ENCODE measurements at places on chromosomes 2 and 18. TPM values are rescaled to one million over a fixed set of nuclear protein-coding genes. Genes with fewer than 3 reads are reported as not detected.

SPHKAP gene
- total RNA-seq = not detected

PRPF40A gene
- total RNA-seq = 127 TPM

IL1A gene
- total RNA-seq = 3.1 TPM

VIT gene
- not detected for total RNA-seq

NAT8 gene
- total RNA-seq = not detected

HPCAL1 gene
- total RNA-seq = 29.0 TPM

TMEM182 gene
- 4.4 TPM for total RNA-seq

DNA sequence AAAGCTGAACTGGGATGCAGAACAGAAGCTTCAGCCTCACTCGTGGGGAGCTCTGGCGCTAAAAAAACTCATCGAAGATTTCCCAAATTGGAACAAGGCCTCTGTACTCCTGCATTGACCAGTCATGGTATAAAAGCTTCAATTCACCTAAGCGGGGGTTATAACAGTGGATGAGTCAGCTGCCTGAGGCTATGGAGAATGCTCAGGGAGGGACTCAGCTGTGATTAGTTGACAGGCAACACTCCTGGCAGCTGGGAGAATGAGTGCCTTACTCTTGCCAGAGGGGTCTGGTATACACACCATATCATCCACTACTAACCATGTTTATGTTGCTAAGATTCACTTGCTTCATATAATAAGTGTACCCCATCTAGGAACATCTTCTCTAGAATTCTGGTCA lies 350.6 kb upstream of the VRK2 start:
- no peak overlapping the region for H3K4me3 ChIP-seq
- DNase-seq = no peak
- no peaks in the 10 kb centered on the region for H3K27me3 ChIP-seq
- H3K27ac ChIP-seq = no peak overlapping the region
- H3K4me1 ChIP-seq = no peaks in the 10 kb centered on the region

- peaks cover 2% of the 10 kb centered on the region for H3K27me3 ChIP-seq
- DNase-seq = no peak
- no peaks in the 10 kb centered on the region for H3K36me3 ChIP-seq
- H3K27ac ChIP-seq = no peak overlapping the region
Measured at GRCh38 chr2:235191978-235192377, 240.2 kb downstream of the SH3BP4 start.

- no peak overlapping the region for H3K4me3 ChIP-seq
- no peak overlapping the region for H3K27ac ChIP-seq
- H3K27me3 ChIP-seq = peaks cover 9% of the 10 kb centered on the region
- no peak for DNase-seq
- no peaks in the 10 kb centered on the region for H3K4me1 ChIP-seq
Measured at GRCh38 chr2:33104052-33104623, 157.4 kb downstream of the LTBP1 start.

DNA sequence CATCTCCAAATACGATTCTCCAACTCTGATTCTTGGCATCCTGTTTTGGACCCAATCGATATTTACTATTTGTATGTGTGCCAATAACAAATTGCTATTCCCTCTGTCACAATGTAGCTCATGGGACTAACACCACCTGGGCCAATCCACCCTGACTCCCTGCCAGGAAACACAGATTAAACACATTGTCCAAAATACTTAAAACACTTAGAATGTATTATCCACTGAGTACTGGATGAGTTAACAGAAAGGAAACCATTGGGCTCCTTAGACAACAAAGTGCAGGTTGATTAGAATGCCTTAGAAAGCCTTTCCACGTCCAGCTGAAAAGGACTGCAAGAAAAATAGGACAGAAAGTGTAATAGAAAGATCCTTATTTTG lies 79.4 kb upstream of the ARHGAP28 start:
- H3K27me3 ChIP-seq = no peaks in the 10 kb centered on the region
- no peaks in the 10 kb centered on the region for H3K36me3 ChIP-seq
- H3K27ac ChIP-seq = no peak overlapping the region
- DNase-seq = no peak
- no peak overlapping the region for H3K4me3 ChIP-seq
- H3K4me1 ChIP-seq = no peaks in the 10 kb centered on the region

DNA sequence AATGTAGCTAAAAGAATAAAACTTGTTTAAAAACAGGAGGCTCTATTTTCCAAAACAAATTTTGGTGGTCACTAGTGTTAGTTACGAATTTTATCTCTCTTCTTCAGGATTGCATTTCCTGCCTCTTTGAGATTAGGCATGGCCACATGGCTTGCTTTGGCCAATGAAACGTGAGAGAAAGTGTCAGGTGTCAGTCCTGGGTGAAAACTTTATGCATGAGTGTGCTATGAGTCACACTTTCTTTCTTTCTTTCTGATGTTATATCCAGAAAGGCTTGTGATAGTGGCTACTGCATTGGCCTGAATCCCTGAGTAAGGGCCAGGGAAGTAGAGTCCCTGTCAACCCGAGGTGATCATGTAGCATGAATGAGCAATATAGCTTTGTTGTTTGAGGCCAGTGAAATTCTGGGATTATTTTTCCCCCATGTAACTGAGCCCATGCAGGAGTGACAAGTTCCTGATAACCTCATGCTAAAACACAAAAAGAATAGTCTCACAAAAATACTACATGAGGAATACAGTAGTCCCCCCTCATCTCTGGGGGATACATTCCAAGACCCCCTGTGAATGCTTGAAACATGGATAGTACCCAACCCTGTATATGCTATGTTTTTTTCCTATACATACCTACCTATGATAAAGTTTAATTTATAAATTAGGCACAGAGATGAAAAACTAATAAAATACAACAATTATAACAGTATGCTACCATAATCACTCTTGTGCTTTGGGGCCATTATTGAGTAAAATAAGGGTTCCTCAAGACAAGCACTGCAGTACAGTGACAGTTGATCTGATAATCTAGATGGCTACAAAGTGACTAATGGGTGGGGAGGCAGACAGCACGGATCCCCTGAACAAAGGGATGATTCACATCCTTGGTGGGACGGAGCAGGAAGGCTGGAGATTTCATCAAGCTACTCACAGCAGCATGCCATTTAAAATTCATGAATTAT lies 109.5 kb downstream of the CDC42EP3 start:
- H3K27ac ChIP-seq = no peak overlapping the region
- H3K4me3 ChIP-seq = no peak overlapping the region
- H3K4me1 ChIP-seq = peaks cover 16% of the 10 kb centered on the region
- no peaks in the 10 kb centered on the region for H3K27me3 ChIP-seq
- peaks cover 3% of the 10 kb centered on the region for H3K36me3 ChIP-seq

GRCh38 chr2:9799011-9799596 lies 44.2 kb upstream of the TAF1B start:
- H3K4me1 ChIP-seq = peaks cover 45% of the 10 kb centered on the region

DNA sequence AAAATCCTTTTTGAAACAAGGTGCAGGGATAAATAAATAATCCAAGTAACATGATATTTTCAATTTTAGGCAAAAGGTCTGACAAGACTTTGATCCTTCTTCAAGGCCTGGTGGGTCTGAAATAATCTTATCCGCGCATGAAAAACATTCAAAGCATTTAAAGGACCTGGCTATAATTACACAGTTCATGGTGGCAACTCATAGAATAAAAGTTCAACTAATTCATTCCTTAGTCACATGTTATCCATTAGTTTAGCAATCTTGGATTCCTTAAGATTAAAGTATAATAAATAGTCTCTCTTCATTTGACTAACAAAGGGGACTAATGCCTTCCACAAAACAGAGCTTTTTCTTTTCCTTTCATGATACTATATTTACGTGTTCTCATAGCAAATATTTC lies 21.0 kb upstream of the SLC38A11 start:
- H3K36me3 ChIP-seq = no peaks in the 10 kb centered on the region
- H3K27ac ChIP-seq = no peak overlapping the region
- DNase-seq = no peak
- no peaks in the 10 kb centered on the region for H3K27me3 ChIP-seq

- H3K27me3 ChIP-seq = no peaks in the 10 kb centered on the region
- no peaks in the 10 kb centered on the region for H3K36me3 ChIP-seq
- DNase-seq = no peak
- H3K4me3 ChIP-seq = no peak overlapping the region
- H3K4me1 ChIP-seq = no peaks in the 10 kb centered on the region
Measured at GRCh38 chr2:33746208-33746800, 147.2 kb upstream of the FAM98A start.

DNA sequence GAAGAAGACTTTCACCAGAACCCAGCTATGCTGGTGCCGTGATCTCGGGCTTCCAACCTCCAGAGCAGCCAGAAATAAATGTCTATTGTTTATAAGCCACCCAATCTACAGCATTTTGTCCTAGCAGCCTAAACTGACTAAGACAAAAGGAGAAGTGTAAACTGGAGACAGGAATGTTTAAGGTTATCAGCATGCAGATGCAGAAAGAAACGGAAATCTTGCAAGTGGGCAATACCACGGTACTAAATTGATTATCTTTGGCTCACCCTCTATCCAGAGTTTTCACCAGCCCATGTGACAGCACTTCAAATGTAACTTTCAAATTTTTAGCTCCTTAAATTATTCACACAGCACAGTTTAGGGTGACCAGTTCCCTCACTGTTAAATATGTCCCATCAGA lies 5.7 kb upstream of the CAPN14 start:
- no peak overlapping the region for H3K4me3 ChIP-seq
- DNase-seq = no peak
- no peaks in the 10 kb centered on the region for H3K36me3 ChIP-seq
- H3K4me1 ChIP-seq = peaks cover 23% of the 10 kb centered on the region
- H3K27ac ChIP-seq = no peak overlapping the region

- H3K4me3 ChIP-seq = no peak overlapping the region
- peaks cover 67% of the 10 kb centered on the region for H3K27me3 ChIP-seq
- no peak for DNase-seq
- no peaks in the 10 kb centered on the region for H3K36me3 ChIP-seq
- H3K4me1 ChIP-seq = peaks cover 41% of the 10 kb centered on the region
- no peak overlapping the region for H3K27ac ChIP-seq
Measured at GRCh38 chr2:68653034-68653433, 9.7 kb downstream of the PROKR1 start.

Data from activated CD8-positive, alpha-beta memory T cell treated with anti-CD3 and anti-CD28 coated beads, Interleukin-2, amount 10 ng/mL, durations not matched to agents 7 days and 5 days (primary cell).